ENCODE measurements at places on chromosomes 3 and 15. TPM values are rescaled to one million over a fixed set of nuclear protein-coding genes. Genes with fewer than 3 reads are reported as not detected.

DNA sequence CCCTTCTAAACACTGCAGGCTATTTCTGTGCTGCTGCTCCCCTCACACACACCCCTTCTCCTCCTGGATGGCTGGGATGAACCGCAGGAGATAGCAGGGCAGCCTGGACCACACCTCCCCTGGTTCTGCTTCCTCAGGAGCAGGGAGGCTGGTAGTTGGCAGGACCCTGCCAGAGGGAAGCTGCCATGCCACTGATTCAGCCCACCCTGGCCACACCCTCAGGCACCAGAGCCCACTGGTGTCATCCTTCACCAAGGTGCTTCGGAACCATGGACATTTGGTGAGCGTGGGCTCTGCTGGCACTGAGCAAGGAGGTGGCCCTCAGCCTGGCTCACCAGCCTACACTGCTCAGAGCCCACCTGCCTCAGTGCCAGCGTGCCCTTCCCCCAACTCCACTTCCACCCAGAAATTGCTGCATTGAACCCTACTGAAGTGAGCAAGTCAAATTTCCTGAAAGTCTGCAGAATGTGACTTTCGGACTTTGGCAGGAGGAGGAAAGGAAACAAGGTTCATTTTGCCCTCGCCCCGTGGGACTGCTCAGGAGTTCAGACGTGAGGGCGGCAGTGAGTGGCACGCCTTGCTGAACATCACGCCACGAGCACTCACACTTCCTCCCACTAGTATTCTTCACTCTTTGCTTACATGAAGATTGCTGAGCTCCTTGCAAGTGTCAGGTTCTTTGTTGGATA lies 26.3 kb downstream of the BMF start:
- H3K36me3 ChIP-seq: no peaks in the 10 kb centered on the region
- no peak for DNase-seq
- H3K27ac ChIP-seq: no peak overlapping the region
- no peak overlapping the region for H3K4me3 ChIP-seq

DNA sequence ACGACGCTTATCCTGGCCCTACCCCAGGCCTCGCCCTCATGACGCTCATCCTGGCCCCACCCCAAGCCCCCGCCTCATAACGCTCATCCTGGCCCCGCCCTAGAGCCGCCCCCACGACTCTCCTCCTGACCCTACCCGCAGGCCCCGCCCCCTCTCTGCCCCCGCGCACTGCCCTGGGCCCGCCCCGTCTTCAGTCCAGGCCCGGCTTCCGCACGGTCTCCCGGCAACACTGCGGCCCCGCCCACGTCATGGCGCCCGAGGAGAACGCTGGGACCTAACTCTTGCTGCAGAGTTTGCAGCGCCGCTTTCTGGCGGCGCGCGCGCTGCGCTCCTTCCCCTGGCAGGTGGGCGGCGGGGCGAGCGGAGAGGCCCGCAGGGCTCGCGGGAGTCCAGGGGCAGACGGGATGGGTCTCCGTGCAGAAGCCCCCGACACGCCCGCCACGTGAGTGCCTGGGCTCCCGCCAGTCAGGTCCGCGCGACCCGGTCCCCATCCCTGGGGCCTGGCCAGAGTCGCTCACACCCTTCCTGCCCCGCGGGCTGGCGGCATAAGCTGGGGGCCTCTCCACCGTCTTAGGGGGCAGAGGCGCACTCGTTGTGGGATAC lies 52.5 kb upstream of the ROPN1B start:
- DNase-seq: peak; percentile 98
- peaks cover 31% of the 10 kb centered on the region for H3K4me1 ChIP-seq
- H3K4me3 ChIP-seq: peak overlapping the region; percentile 84
- H3K27ac ChIP-seq: peak overlapping the region; percentile 78
- H3K36me3 ChIP-seq: no peaks in the 10 kb centered on the region

- H3K4me1 ChIP-seq: peaks cover 1% of the 10 kb centered on the region
- H3K36me3 ChIP-seq: no peaks in the 10 kb centered on the region
- DNase-seq: no peak
- no peaks in the 10 kb centered on the region for H3K27me3 ChIP-seq
- no peak overlapping the region for H3K4me3 ChIP-seq
These were observed 21.9 kb downstream of the CEP19 start for GRCh38 chr3:196689941-196690660.

Gene GP9
- not detected for total RNA-seq

- H3K4me3 ChIP-seq: no peak overlapping the region
- H3K36me3 ChIP-seq: no peaks in the 10 kb centered on the region
- H3K27ac ChIP-seq: no peak overlapping the region
These were observed 66.5 kb upstream of the SKOR1 start for GRCh38 chr15:67758619-67759300.

Gene TBL1XR1
- 162 TPM for total RNA-seq

- DNase-seq: no peak
- no peak overlapping the region for H3K4me3 ChIP-seq
- no peaks in the 10 kb centered on the region for H3K27me3 ChIP-seq
These were observed 61.2 kb downstream of the KLHL6 start for GRCh38 chr3:183494341-183494740.

Gene CLDN18
- not detected for total RNA-seq

DNA sequence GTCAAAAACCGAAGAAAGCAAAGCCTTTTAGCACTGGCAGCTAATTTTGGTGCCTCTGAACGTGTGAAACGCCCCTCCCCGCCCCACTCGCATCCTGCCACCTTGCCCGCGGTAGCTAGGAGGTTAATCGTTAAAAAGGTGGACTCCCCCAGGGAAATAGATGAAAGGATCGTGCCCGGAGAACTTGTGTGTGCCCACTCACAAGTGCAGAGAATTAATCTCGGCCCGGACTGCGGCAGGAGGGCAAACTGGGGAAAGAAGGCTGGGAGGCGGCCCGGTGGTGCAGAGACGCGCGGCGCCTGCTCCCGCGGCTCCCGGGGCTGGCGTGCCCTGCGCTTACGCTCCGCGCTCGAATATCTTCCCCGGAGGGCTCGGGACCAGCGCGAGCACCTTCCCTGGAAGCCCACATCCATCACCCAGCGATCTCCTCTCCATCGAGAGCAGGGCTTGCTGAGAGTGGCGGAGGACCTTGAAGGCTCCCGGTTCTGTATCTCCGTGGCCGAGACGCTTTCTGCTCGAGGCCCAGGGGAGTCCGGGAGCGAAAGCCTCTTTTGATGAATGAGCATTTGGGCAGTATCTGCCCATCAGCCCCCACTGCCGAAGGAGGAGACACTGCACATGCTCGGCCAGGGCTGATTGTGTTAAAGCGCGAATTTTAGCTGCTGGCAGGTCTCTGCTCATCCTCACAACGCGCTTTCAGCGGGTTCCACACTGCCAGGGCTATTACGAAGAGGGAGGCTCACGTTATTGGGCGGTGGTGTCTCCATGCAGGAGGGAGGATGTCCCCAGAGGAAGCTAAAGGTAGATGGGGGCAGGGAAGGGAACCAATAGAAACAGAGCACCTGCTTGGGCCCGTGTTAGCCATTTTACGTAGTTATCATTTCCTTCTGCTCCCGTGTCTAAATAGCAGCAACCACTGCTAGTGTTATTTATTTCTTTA lies 1.3 kb upstream of the SPTSSB start:
- peak overlapping the region; percentile 79 for H3K4me3 ChIP-seq
- H3K27me3 ChIP-seq: peaks cover 22% of the 10 kb centered on the region
- DNase-seq: peak; percentile 48
- H3K36me3 ChIP-seq: no peaks in the 10 kb centered on the region
- peaks cover 8% of the 10 kb centered on the region for H3K4me1 ChIP-seq
- no peak overlapping the region for H3K27ac ChIP-seq

GRCh38 chr3:54874816-54875556 lies 52.9 kb downstream of the LRTM1 start:
- H3K4me1 ChIP-seq: no peaks in the 10 kb centered on the region
- DNase-seq: no peak

DNA sequence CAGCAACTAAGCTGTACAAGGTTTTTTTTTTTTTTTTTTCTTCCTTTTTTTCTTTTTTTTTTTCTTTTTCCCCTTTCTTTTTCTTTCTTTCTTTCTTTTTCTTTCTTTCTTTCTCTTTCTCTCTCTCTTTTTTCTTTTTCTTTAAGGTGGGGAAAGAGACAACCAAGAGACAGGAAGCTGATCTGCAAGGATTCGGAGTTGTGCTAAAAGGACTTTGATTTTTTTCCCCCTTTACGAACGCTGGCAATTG lies 148 bp downstream of the RBMS3 start:
- peaks cover 19% of the 10 kb centered on the region for H3K27me3 ChIP-seq
- no peak overlapping the region for H3K27ac ChIP-seq
- no peaks in the 10 kb centered on the region for H3K36me3 ChIP-seq
- peaks cover 37% of the 10 kb centered on the region for H3K4me1 ChIP-seq
- H3K4me3 ChIP-seq: peak overlapping the region; percentile 62

GRCh38 chr3:167656821-167657220 lies 3.1 kb upstream of the WDR49 start:
- H3K27ac ChIP-seq: no peak overlapping the region
- no peak for DNase-seq
- peaks cover 5% of the 10 kb centered on the region for H3K4me1 ChIP-seq
- no peaks in the 10 kb centered on the region for H3K36me3 ChIP-seq
- no peak overlapping the region for H3K4me3 ChIP-seq

DNA sequence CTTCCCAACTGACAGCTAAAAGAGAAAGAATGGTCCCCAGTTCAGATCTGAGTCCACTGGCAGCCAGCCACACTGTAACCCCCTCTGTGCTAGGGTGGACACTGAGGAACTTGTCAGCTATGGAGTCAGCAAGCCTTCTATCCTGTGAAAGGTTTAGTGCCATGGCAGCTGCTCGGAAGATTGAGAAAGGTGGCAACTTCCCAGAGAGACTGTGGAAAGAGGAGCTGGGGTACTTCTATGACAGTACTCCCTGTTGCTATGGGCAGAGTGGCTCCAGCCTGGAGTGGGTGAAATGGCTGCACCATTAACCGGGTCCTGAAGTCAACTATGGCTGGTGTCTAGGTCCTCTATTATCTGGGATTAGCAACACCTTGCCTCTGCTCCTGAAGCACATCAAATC lies 447.2 kb downstream of the EPHB1 start:
- no peaks in the 10 kb centered on the region for H3K36me3 ChIP-seq
- DNase-seq: no peak
- no peaks in the 10 kb centered on the region for H3K4me1 ChIP-seq

Gene KNG1
- total RNA-seq: not detected

Gene GABRG3
- not detected for total RNA-seq

DNA sequence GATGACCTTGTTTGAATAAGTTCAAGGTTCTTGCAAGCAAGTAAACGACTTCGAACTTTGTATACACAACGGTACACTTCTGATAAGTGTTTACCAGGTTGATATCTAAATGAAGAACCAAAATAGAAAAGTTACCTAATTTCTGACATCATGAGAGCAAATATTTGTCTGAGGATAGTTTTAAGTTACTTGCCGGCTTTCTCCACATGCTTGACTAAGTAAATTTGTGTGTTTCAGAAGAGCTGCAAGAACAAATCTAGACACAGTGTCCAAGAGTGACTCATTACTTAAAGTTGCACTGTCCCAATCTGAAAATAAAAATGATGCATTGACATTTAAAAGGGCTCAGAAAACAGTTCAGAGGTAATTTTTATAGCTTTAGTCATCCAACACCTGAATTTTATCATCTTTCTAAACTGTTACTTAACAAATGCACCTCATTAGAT lies 115.1 kb downstream of the HERC1 start:
- H3K36me3 ChIP-seq: peaks cover 7% of the 10 kb centered on the region
- no peak for DNase-seq
- no peak overlapping the region for H3K27ac ChIP-seq
- no peaks in the 10 kb centered on the region for H3K27me3 ChIP-seq

GRCh38 chr15:40232625-40233070 lies 6.2 kb upstream of the PAK6 start:
- peaks cover under 1% of the 10 kb centered on the region for H3K27me3 ChIP-seq
- H3K27ac ChIP-seq: no peak overlapping the region
- H3K4me1 ChIP-seq: no peaks in the 10 kb centered on the region
- DNase-seq: no peak
- peaks cover 6% of the 10 kb centered on the region for H3K36me3 ChIP-seq
- no peak overlapping the region for H3K4me3 ChIP-seq

Gene NANOGP8
- total RNA-seq: not detected

DNA sequence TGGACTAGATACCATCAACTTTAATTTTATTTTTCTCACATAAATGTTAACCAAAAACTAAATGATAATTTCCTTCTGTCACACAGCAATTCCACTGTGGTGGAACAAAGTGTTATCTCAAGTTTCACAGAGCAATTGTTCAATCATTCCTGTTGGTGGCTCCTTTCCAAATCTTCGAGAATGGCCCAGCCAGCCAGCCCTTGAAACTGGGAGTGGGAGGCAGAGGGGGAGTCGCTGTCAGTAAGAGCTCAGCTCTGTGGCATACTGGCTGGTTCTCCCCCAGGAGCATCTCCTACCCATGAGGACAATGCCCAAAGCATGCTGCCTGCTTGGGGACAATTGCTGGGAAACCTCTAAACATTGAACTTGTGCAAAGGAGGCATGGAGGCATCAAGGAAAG lies 47.7 kb downstream of the MECOM start:
- H3K4me3 ChIP-seq: no peak overlapping the region
- H3K36me3 ChIP-seq: no peaks in the 10 kb centered on the region
- H3K27ac ChIP-seq: no peak overlapping the region
- DNase-seq: no peak

DNA sequence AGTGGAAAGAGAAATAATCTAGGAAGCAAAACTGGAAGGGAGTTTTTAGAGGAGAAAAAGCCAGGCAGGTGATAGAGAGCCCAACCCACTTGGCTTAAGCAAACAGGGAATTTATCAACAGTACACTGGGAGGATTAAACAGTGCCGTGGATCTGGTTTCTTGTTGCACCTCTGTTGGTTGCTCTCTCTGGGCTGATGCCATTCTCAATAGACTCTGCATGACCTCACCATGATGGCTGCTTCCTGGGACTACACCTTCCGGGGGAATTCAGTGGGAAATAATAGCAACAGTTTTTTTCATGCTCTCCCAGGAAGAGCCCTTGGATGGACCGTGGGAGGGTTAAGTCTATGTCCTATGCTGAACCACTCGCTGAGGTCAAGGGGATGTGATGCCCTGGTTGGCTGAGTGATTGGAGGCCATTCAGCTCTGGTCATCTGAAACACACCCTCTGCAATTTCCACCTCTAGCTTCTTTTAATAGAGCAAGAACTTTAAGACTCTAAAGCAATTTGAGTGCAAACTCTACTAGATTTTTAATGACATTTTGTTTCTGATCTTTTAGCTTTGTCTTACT lies 74.2 kb downstream of the EPHB1 start:
- H3K4me3 ChIP-seq: no peak overlapping the region
- no peaks in the 10 kb centered on the region for H3K36me3 ChIP-seq
- no peaks in the 10 kb centered on the region for H3K4me1 ChIP-seq
- H3K27ac ChIP-seq: no peak overlapping the region
- H3K27me3 ChIP-seq: peaks cover 4% of the 10 kb centered on the region
- DNase-seq: no peak
